Esophagus muscularis mucosa (tissue), 4 donors: ENCODE measurements at places on chromosomes 7 and 10. TPM values are rescaled to one million over a fixed set of nuclear protein-coding genes. Genes with fewer than 3 reads are reported as not detected.

GRCh38 chr7:21944616-21945453 lies 864 bp downstream of the CDCA7L start:
- DNase-seq, result no peak

DNA sequence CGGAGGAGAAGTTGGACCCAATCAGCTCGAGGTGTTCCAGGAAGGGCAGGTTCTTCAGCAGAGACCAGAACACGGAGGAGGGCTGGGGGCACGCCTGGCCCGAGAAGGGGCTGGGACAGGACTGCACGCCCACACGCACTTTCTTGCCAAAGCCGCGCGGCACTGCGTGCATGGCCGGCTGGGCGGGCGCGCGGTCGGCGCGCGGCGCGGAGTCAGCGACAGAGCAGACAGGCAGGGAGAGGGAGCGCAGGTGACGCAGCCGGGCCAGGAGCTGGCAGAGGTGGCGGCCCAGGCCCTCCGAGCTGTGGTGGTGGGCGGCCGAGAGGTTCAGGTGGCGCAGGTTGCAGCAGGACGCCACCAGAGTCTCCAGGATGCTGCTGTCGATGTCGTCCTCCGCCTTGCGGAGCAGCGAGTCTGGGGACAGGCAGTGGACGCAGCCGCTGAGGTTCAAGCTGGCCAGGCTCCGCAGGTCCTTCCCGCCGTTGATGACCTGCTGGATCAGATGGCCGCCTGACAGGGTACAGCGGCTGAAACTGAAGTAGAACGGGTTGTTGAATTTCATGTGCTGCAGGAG lies 77.2 kb upstream of the TNRC18 start:
- no peak for DNase-seq

- DNase-seq, result no peak
Measured at GRCh38 chr10:44567471-44567870, 182.6 kb upstream of the CXCL12 start.

GRCh38 chr10:13765641-13766341 lies 179.0 kb downstream of the PRPF18 start:
- DNase-seq, result no peak

DNA sequence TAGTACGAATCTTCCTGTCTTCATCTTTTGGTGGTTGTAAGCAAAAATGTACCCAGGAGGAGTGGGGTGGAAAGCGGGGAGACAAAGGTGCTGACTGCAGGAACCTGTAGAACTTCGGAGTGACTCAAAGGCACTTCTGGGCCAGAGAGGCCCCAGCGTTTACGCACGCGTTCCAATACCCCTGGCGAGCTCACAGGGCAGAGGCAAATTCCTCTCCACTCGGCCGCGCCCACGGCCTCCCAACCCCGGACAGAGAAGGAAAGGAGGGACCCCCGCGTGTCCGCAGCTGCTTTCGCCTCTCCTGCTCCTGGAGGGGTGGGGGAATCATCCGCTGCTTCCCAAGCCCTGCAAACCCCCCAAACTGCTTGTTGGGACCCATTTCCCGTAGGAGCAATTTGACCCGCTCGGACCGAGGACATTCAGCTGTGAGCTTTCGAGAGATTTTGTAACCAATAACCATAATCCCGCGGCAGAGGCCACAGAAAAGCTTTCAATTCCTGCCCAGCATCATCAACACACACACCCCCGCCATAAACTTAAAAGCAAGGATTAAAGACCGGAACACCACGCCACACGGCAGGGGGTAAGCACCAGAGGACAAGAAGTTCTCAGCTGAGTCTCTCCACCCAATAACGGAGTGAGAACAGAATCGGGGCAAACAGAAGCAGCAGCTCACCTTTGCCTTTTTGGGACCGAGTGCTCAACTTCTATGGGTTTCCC lies 2.3 kb downstream of the IGF2BP3 start:
- DNase-seq, result no peak

- no peak for DNase-seq
Measured at GRCh38 chr7:12888717-12889116, 201.3 kb downstream of the ARL4A start.

Gene ACSM6
- not detected for total RNA-seq

Gene UCN3
- total RNA-seq, result not detected

Gene TRIL
- 9.4 TPM for total RNA-seq

DNA sequence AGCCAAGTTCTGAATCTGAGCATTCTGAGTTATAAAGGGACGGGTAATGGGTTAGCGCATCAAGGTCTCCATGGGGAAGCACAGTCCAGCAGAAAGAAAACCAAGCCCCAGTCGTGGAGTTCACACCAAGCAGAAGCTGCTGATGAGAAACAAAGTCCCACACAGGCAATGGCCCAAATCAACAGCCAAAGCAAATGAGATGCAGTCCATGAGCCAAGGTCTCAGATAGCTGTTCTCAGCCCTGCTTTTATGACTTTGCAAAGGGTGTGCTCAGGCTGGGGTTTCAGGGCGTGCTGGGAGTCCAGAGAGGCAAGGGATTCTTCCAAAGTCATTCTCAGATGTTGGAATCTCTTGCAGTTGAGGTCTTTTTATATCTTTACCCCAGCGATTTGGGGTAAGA lies 32.0 kb downstream of the THNSL1 start:
- DNase-seq, result no peak

GRCh38 chr10:62033125-62033524 lies 131.6 kb downstream of the ARID5B start:
- DNase-seq, result no peak

Gene TRDMT1
- total RNA-seq, result 5.3 TPM

GRCh38 chr7:42372479-42372878 lies 135.5 kb upstream of the GLI3 start:
- no peak for DNase-seq

Gene POM121
- total RNA-seq, result 26.2 TPM
